HFFc6 (cell line): ENCODE measurements at places on chromosomes 6 and 20. TPM values are rescaled to one million over a fixed set of nuclear protein-coding genes. Genes with fewer than 3 reads are reported as not detected.

Gene HSPA12B
- total RNA-seq, result not detected in 3 replicates

DNA sequence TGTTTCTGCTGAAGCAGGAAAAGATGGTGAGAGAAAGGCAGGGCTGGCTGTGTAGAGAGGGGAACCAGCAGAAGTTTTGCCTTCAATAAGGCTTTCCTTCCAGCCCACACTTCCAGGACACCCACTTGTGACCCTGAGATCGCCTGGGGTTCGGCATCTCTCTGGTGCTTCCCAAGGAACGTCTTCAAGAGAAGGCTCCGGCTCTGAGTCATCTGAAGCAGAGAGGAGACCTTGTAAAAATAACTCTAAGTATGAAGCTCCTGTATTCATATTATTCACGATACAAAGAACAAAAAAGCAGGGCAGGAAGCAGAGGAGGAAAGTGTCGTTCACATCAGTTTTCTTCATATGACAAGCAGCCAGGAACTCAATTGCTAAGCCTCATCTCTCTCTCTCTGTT lies 95.4 kb upstream of the MRPS10 start:
- peak; percentile 78 for DNase-seq

GRCh38 chr6:37359039-37359438 lies 5.3 kb downstream of the RNF8 start:
- DNase-seq, result no peak

DNA sequence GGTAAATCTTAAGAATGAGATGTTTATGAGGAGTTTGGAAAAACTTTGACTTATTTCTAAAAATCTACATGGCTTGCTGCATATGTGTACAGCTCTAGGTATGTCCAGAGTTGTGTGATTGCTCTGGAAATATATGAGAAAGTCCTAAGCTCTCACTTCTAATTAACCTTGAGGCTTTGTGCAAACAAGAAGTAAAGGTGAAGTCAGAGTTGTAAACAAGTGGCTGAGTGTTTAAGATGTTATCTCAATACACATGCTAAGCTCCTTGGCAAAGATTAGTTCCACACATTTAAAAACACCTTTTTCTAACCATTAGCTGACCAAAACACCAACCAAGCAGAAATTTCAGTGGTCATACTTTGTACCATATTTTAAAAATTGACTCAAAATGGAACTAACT lies 684.2 kb downstream of the HTR1B start:
- no peak for DNase-seq

DNA sequence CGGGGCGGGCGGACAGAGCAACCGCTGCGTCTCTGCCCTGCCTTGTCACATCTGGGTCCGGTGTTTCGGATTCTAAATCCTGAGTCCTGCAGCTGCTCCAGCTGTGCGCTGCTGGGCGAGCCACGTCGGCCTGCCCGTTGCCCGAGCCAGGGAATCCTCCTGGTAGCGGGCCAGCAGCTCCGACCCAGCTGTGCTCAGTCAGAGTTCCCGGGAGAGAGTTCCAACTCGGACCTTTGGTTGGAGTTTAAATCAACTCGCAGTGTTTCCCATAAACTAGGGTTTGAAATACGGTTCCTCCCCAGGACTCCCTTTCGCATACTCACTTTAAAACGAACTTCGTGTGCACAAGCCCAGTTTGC lies 315 bp upstream of the PDE10A start:
- no peak for DNase-seq

Gene TMEM217
- total RNA-seq, result 1.6 to 2.0 TPM (median 1.9 TPM) in 3 replicates

Gene NMBR
- 0.14 TPM in 1 of 2 replicates, not detected in the other for total RNA-seq

Gene BLCAP
- total RNA-seq, result 85.3 to 103 TPM (median 97.9 TPM) in 3 replicates
